ENCODE measurements at places on chromosomes 5 and 9.

DNA sequence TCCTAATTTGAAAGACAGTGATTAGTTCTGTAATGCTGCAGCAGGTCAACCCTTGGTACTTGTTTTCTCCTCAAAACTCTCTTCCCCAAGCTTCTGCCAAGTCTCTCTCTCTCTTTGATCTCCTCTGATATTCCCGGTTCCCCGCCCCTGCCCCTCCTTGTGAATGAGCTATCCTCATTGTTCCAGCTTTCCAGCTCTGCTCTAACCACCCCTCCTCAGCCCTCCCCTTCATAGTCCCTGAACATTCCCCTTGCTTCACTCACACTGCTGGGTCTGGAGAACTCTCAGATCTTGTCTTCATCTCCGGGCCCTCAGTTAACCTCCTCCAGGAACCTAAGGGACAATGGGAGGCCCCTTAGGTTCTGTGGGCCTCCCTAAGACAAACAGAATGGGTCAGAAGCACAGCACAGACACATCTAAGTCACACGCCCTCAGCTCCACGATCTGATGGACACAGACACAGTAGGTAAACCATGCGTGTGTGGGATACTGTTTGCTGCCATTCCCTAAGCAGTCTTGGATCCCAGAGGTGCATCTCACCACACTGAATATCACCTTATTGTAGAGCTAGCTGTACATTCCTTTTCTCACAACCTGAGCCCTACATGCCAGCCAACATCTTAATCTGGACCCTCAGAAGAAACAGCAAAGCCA, 17.4 kb upstream of the LARP1 start:
- DNase-seq: no peak

GRCh38 chr5:10660720-10661387, 97.0 kb downstream of the ANKRD33B start:
- DNase-seq: no peak

- DNase-seq: no peak
Measured at GRCh38 chr9:87122947-87123685, 175.8 kb upstream of the GAS1 start.

- DNase-seq: no peak
Measured at GRCh38 chr5:83313436-83313835, 158.1 kb upstream of the VCAN start.

DNA sequence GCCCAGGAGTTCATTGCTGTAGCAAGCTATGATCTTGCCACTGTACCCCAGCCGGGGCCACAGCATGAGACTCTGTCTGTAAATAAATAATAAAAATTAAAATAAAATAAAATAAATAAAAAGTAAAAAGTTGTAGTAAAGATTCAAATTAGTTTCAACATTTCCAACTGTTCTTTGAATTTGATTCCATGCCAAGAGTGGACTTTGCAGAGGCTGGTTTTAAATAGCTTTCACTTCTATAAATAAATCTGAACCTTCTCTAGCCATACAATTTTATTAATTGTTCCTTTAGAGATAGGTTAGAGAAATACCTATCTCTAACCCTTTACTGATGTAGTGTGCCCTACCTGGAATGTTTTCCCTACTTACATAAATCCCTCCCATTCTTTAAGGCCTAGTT, 129.7 kb upstream of the SLIT3 start:
- no peak for DNase-seq

DNA sequence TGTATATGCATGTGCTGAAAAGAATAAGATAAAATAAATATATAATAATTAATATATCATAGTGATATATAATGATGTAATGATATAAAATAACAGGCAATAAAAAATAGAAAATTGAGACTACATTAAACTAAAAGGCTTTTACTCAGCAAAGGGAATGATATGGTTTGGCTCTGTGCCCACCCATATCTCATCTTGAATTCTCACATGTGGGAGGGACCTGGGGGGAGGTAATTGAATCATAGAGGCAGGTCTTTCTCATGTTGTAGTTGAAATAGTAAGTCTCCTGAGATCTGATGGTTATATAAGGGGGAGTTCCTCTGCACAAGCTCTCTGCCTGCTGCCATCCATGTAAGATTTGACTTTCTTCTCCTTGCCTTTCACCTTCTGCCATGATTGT, 1550.9 kb upstream of the CDH6 start:
- DNase-seq: no peak

- no peak for DNase-seq
Measured at GRCh38 chr9:76103531-76104315, 213.2 kb downstream of the PCSK5 start.

DNA sequence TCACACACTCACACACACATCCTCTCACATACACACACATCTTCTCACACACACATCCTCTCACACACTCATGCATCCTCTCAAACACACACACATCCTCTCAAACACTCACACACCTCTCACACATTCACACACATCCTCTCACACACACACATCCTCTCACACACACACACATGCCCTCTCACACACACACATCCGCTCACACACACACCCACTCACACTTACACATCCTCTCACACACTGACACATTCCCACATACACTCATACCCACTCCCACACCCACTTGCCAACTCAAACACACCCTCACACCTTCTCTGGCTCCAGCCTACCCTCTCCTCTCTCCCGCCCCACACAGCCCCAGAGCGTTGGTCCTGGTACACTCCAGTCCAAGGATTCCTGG, 127.9 kb upstream of the SLC30A5 start:
- DNase-seq: no peak

DNA sequence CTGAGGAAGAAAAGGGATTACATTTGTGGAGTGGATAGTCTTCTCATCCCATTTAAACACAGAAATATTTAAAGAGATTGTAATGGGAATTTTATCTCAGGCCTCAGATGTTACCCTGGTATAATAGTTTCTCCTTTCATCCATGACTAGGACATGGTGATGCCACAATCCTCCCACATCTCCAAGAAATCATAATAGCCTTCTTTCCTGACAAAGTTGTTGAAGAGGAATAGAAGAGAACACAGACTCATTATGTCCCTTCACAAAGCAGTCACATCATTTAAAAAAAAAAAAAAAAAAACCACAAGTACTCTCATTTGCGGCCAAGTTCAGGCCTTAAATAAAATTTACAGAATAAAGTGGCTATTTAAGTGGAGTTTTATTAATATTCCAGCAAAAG, 359.6 kb downstream of the DEPDC1B start:
- DNase-seq: no peak

GRCh38 chr9:107933516-107933915, 443.9 kb upstream of the KLF4 start:
- DNase-seq: no peak

DNA sequence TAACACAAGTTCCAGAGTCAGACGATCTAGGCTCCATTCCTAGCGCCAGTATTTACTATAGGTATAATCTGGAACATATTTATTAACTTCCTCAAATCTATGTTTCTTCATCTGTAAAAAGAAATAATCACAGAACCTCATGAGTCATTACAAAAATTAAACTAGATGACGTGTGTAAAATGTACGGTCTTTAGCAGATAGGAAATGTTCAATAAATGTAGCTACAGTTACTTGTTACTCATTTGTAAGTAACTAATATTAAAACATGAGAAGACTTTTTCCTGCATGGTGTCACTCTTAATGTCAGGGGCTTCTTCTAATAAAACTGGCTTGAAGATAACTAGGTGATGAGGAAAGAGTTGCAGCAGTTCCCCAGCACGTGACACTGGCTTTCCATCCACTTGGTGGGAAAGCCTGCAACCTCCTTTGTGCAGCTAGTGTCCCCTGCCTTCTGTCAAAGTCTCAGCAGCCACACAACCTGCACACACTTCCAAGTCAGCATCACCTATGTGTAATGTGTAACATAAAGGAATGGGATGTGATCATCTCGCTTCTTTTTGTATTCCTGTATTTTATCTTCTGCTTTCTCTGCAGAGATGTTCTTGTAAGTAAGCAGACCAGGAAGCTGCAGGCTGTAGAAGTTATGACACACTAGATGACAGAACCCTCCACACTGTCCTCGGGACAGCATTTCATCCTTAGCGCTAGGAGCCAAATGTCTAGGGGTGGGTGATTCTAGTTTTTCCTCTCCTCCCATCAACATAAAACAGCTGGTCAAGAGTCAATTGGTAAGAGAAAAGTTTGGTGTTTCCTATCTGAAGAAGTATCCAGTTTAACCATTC, 1.8 kb upstream of the JAKMIP2 start:
- no peak for DNase-seq

DNA sequence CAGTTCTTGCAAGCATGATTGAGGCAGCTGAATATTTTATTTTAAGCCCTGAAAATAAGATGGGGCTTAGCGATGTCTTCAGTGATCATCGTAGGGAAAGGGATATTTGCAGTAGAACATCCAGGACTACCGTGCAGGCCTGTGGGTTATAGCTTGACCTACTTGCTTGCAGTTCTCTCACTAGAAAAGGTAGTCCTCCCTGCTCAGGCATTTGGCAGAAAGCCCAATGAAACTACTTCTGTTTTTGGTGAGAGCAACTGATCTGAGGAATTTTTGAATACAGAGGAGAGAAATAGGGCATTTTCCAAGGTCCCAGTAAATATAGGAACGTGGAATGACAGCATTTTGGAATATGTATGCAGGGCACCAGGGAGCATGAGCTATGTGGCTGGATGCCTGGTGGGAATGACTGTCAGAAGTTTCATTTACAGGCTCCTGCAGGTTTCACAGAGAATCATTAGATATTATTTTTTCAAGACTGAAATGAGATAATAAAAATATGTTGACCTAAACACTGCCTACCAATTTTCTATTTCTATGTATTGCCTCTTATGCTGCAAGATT, 417.9 kb upstream of the ACTBL2 start:
- DNase-seq: no peak

- no peak for DNase-seq
Measured at GRCh38 chr9:131096269-131097125, at the start of gene AIF1L. Gene AIF1L, plus strand, starts transcription at chr9:131096531. Its CDS starts 99 bp downstream, at chr9:131096630.

GRCh38 chr5:95925939-95926338, 35.7 kb downstream of the ELL2 start:
- DNase-seq: no peak

DNA sequence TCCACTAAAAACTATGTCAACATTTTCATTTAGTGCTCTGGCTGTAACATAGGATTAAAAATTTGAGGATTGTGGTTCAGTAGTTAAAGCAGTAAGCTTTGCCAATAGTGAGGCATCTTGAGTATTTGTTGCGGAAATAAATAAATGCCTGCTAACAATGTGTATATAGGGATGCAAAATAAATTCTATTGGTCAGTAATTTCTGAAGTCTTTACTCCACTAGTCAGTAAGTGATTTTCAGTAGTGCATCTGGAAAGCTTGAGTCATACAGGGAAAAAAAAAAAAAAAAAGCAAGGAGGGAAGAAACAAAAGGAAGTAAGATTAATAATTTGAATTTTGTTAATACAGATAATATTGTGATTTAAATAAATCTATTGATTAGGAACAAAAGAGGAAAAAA, 21.0 kb downstream of the NIPBL start:
- no peak for DNase-seq

- no peak for DNase-seq
Measured at GRCh38 chr5:88940713-88941112, 57.7 kb upstream of the MEF2C start.

DNA sequence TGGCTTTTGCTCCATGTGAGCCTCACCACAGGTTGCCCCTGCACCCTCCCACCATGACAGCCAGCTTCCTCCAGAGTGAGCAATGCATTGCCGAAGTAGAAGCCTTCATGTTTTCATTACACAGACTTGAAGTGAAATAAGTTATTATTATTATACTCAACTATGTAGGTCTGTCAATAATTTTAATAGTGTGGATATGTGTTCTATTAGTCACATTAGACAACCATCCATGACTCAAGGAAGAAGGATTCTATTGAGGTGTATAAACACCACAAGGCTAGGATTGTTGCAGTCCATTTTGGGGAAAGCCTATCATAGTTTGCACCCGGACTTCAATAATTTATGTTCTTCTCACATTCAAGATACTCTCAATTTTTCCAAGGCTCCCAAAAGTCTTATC, 369.5 kb downstream of the TAF11L14 start:
- DNase-seq: no peak

GRCh38 chr9:126707083-126707482, 93.4 kb downstream of the LMX1B start:
- peak; percentile 58 for DNase-seq

- DNase-seq: no peak
Measured at GRCh38 chr9:75200892-75201470, 112.7 kb downstream of the OSTF1 start.

DNA sequence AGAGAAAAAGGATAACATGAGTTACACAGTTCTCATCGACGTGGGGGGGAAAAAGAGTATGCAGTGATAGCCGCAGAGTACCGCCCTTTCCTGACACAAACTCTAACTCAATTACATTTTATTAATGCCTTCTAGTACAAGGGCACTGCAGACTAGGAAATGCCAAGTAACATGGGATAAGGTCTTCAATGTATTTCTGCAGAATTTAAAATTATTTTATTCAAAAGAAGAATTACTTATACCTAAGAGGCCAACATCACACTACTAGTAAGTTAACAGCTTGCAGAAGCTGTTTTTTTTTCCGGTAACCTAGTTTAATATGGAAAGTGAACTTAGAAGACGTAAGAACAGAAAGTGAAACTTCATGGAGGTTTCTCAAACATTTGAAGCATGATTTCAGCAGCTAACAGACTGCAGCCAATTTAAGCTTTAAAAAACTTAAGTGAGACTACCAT, 3.9 kb downstream of the SETX start:
- no peak for DNase-seq

- no peak for DNase-seq
Measured at GRCh38 chr9:94675008-94675881, 35.9 kb upstream of the FBP1 start.

DNA sequence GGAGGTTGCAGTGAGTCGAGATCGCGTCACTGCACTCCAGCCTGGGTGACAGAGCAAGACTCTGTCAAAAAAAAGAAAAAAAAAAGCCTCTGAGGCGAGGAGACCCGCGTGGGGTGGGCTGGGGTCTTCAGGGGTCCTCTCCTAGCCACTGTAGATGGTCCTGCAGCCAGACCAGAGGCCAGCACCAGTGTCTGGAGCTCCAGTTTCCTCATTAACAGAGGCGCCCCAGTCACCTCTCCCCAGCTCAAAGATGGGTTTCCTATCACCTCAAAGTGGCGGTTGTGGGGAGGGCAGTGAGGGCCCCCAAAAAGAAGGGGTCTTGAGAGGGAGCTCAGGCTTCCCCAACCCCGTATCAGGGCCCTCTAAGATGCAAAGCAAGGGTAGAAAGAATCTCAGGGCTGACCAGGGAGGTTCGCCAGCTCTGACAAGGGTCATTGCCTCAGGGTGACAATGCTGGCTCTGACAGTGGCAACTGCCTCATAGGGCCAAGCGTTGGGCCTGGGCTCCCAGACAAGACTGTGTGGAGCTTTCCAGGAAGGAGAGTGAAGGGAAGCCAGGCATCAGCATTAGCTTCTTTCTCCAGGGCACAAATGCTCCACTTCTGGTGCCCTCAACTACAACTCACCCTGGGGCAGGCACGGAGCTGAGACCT, 15.0 kb downstream of the STK10 start:
- DNase-seq: no peak

Measured in vagina (tissue), 2 donors.